ENCODE measurements at places on chromosomes 2 and 18.
A peak's percentile ranks its signal among the peaks of the same experiment; 100 is the strongest.

DNA sequence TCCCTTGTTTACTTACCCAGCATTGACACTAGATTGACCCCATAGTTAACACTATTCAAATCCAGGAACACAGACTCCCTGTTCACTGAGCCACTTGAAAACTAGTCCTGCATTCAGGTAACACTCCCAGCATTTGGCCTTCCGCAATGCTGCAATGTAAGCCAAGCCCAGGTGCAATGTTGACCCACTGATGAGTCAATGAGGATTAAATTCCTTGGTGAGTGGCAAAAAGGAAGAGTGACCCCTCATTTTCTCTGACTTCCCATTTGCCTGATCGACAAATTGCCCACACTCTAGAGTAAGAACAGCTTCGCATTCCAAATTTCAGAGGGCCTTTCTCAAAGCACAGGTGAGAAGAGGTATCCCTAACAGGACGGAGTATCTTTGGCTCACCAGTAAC, 251.9 kb downstream of the FBXO15 start:
- DNase-seq = no peak

- DNase-seq = no peak
These were observed 2.0 kb downstream of the SLC14A2 start for GRCh38 chr18:45617284-45617683.

DNA sequence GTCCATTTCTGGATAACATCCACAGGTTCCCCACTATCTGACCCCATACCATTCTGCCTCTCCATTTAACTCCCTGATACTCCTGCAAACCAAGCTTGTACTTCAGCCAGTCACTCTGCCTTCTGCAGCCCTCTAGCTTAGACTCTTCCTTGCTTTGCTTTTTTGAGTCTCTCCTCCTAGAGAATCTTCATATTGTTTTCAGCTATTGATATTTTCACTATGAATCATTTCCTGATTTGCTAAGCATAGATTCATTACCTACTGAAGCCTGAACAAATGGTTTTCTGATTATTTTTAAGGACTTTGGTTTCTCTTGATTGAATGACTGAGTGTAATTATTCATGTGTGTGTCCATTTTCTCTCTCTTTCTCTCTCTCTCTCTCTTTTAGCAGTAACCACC, 2102.3 kb upstream of the CELF4 start:
- no peak for DNase-seq

- peak; percentile 75 for DNase-seq
These were observed 5.7 kb downstream of the PTMA start for GRCh38 chr2:231713730-231714638.

DNA sequence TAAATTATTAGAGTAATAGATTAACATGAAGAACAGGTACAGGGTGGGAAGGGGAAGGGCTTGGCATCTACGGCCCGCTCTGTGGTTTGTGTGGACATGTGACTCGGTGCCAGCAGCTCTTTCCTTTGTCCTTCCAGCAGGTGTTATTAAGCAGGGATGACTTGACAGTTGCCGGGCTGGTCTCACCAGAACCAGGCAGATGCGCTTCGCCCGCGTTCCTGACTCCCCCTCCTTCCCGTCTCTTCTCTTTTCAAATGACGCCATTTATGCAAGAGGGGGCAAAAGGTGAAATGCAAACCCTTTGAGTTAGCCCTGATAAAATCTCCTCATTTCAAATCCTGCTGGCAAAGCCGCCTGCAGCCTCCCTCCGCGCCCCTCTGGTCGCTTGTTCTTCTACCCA, 38.9 kb upstream of the MGAT4A start:
- no peak for DNase-seq

GRCh38 chr2:2243666-2244065, 87.4 kb downstream of the MYT1L start:
- no peak for DNase-seq

DNA sequence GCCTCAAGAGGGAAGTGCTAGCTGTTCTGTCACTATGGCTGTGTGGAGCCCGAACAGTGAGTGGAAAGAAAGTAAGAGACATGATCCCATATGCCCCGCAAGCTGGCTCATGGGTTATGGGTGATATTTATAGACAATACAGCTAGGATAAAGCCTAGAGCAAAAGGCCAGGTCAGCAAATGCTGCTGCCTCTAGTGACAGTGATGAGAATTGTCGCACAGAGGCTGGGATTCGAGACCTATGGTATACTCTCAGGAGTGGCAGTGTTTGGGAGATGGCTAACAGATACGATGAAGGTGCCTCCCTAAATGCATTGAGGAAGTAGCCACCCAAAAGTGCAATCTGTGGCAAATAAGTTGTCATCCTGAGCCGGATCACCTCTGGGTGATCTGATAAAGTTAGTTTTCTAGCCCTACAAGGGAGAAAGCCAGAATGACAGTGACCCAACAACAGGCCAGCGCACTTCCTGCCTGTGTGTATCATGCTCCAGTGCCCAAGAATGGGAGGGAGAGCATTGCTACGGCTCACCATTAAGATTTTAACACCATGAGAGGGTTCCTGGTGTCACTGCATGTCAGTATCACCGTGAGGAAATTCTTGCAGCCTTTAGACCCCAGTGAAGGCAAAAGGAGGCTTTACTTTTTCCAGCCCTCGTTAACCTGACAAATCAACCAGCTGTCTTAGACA, 92.2 kb upstream of the TGFA start:
- DNase-seq = no peak

DNA sequence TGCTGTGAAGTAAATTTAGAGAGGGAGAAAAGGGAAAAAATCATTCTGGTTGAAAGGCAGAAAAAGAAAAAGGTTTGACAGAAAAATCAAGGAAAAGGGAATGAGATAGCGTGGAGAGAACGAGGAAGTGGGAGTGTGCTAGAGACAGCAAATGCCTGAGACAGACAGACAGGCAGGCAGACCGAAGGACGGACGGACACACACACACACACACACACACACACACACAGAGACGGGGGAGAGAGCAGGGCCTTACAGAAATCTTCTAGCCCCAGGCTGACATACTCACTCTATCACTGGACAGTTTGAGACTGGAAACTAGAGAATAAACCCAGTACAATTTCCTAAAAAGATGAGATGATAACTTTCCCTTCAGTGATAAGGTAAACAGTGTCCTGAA, 238.4 kb downstream of the ZNF521 start:
- no peak for DNase-seq

DNA sequence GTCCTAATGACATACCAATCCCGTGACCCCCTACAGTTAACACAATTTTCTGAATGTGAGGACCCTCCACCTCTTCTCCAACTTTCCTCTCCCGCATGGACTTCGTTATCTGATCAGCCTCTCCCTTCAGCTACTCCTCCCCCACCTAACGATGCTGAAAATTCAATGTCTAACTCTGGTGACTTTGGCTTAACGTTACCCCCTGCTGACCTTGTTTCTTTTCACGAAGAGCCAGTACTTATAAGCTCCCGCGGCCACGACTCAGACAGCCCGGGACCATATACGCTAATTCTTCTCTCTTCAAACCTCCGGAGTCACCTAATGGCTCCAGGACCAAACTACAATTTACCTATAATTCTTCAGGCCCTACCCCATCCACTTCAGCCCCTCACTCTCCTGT, 29.2 kb downstream of the VPS54 start:
- DNase-seq = no peak

DNA sequence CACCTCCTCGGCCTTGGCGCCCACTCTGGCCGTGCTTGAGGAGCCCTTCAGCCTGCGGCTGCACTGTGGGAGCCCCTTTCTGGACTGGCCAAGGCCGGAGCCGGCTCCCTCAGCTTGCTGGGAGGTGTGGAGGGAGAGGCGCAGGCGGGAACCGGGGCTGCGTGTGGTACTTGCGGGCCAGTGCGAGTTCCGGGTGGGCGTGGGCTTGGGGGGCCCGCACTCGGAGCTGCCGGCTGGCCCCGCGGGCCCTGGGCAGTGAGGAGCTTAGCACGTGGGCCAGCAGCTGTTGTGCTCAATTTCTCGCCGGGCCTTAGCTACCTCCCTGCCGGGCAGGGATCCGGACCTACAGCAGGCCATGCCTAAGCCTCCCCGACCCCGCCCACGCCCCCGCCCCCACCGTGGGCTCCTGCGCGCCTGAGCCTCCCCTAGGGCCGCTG, 25.3 kb upstream of the TNP1 start:
- DNase-seq = no peak

- DNase-seq = no peak
These were observed 55.7 kb upstream of the EML4 start for GRCh38 chr2:42113452-42113851.

GRCh38 chr2:219508971-219509779, 5.1 kb upstream of the ASIC4 start:
- no peak for DNase-seq

- DNase-seq = no peak
These were observed 237.6 kb upstream of the TRIB2 start for GRCh38 chr2:12479065-12479601.

GRCh38 chr18:21408681-21409080, 166.6 kb downstream of the GREB1L start:
- no peak for DNase-seq

DNA sequence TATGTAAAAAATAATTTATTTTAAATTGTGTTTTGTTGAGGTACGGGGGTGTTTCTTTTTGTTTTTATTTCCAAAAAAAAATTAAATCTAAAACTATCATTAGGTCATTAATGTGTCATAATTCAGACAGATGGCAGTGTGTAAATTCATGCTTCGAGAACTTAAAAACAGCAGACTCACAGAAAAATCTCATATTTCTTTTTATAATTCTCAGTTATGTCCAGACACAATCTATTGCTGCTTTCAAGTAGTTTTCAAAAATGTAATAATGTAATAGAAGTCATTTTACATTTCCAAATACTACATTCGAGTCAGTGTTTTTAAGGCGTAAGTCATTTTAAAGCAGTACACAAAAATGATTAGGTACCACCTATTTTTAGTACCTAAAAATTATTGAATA, 14.3 kb downstream of the IKZF2 start:
- DNase-seq = no peak

DNA sequence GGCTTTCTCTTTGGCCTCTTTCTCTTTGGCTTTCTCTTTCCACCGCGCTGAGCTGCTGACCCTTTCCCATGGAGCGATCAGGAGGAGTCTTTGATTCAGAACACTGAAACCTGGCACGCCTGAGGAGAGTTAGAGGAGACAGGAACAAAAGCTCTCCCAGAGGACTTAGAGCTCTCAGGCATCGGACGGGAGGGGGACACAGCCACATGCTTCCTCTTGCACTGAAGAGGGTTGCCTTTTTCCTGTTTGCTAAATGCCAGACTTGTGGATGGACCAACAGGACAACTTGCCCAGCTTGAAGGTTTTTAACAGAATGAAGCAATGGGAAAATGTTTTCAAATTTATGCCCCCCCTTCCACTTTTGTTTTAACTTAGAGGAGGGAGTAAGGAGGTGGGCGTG, 3.6 kb upstream of the PTPN18 start:
- no peak for DNase-seq

GRCh38 chr18:27845897-27846296, 331.0 kb downstream of the CDH2 start:
- no peak for DNase-seq

DNA sequence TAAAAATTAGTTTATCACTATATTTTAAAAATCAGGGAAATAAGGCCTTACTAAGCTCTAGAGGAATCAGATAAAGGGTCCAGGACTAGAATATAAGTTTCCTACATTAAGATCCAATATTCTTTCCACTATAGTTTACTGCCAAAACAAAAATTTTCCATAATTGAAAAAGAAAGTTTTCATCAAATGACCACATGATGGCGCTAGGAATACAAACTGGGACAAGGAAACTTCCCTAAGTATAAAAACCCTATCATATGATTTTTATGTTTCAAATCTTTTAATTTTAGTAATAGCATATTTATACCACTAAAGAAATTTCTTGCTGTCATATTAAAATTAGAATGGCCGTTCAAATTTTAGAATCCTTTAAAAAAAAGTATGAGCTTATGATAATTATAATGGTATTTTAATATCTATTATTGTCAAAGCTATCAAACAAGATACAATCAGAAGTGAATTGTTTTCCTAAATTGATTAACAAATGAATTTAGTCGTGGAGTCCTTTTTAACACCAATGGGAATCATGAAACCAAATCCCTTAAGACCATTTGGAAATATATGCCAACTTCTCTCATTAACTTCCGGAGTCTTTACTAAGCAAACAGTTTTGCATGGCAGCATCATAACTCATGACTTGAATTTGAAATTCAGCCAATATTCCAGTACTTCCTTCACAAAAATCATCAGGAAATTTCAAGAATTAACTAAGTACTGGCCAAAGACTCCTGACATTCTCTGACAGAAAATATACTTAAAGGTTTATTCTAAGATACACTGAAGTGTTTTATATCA, 70.3 kb downstream of the SCN1A start:
- DNase-seq = no peak

DNA sequence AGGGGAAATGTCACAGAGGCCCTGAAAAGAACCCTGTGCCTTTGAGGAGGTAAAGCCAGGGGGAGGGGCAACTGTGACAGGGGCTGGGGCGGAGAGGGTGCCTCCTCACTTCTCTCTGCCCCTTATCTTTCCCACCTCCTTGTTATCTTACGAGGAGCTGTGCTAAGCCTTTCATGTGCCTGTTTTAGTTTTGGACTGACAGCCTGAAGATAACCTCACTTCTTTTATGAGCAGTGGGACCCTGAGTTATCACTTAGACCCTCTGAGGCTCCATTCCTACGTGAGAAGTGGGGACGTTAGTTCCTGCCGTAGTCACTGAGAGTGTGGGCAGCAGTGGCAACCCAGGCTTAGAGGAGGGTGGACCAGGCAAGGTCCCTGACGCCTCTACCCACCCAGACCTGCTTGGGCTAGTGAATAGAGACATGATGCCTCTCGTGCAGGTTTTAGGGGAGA, 39.5 kb upstream of the LBH start:
- DNase-seq = no peak

GRCh38 chr2:150459281-150459680, 28.2 kb downstream of the RND3 start:
- DNase-seq = no peak

- no peak for DNase-seq
These were observed 386.3 kb downstream of the PARD3B start for GRCh38 chr2:204931562-204931961.

DNA sequence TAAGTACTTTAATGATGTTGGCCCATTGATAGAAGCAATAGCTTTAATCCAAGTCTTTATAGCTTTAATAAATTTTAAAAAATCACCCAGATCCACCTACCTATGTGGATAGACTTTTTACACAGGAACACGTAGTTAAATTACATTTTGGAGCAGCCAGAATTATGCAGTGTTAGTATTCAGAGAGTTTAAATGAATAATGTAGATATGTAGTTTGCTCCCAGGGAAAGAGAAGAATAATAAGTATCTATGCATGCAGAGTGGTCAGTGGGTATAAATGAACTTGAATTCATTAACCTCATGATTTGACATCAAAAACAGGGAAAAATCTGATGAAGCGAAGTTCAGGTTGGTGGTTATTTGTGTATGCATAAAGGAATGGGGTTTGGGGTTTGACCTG, 146.3 kb downstream of the CERS6 start:
- DNase-seq = no peak

DNA sequence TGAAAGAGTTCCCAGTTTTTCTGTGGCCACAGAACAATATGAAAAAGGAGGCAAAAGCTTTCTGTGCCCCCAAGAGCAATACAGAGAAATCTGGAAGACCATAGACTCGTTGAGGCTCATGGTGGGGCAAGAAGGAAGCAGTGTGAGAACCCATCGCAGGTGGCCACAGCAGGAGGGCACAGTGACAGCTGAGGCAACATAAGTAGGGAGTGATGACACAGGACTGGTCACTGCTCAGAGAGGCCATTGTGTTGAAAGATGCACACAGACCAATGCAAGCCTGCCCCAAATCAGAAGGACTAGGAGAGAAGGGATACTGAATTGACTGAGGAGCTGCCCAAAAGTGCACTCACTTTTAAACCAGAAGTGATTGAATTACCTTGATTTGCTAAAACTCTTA, 483.6 kb downstream of the EPHA4 start:
- DNase-seq = no peak

GRCh38 chr2:150410809-150411208, 76.7 kb downstream of the RND3 start:
- no peak for DNase-seq

Measured in bone marrow (tissue), 2 donors.